ENCODE measurements at places on chromosomes 3 and 15. TPM values are rescaled to one million over a fixed set of nuclear protein-coding genes. Genes with fewer than 3 reads are reported as not detected.
A peak's percentile ranks its signal among the peaks of the same experiment; 100 is the strongest.

HMG20A gene
- 35.0 TPM for total RNA-seq

- no peak for DNase-seq
Measured at GRCh38 chr15:54150255-54150654, 172.0 kb downstream of the UNC13C start.

ALDH1A2 gene
- 0.47 TPM for total RNA-seq

RPUSD3 gene
- total RNA-seq = 35.0 TPM

- DNase-seq = no peak
Measured at GRCh38 chr3:29344154-29344553, 63.3 kb downstream of the RBMS3 start.

DNA sequence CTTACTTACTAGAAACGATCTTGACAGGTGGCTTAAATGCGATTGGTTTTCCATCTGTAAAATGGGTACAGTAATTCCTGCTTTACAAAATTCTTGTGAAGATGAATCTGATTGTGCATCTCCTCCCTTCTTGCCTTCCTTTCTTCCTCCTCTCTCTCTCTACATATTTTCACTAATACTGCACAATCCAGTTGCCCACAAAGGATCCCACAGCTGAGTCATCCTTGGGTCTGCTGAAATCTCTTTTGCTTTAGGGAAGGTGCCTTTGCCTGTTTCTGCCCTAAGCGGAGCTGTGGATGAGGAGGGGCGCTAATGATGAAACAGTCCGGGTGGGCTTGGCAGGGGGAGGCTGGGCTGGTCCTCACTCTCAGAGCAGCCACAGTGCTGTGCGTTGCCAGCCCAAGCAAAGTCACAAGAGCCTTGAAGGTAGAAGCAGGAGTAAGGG, 46.1 kb downstream of the AMOTL2 start:
- peak; percentile 92 for DNase-seq

DGKG gene
- 2.5 TPM for total RNA-seq

TMOD3 gene
- total RNA-seq = 50.3 TPM

DNA sequence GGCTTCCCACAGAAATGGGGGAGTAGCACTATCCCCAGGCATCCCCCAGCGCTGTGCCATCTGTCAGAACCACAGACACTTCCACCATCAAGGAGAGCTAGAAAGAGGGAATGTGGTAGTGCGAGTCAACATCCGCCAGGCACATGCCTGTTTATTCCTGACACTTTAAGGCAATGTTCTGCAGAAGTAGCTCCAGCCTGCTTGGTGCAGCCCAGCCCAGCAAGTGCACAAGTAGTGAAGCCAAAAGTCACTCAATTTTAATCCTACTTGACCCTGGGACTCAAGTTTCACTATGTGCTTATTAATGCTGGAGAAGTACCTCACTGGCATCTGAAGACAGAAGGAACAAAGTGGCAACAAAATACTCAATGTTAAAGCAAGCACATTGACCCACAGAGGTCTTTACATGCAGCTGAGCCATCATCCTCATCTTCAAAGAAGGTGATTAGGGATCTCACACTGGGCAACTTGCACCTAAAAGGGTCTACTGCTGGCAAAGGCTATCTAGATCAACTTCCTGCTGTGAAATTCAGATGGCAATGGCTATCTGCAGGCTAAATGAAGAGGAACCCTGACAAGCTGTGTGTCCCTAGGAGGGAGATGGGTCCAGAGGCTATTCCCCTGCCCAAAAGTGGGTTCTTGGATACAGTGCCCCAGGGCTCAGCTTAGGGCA, 61.4 kb upstream of the CLDN18 start:
- no peak for DNase-seq

- DNase-seq = no peak
Measured at GRCh38 chr15:51283026-51283425, 55.4 kb downstream of the CYP19A1 start.

- DNase-seq = no peak
Measured at GRCh38 chr15:27418726-27419125, 447.7 kb downstream of the GABRG3 start.

GTF2E1 gene
- 16.5 TPM for total RNA-seq
